Thoracic aorta (tissue), 2 donors: ENCODE measurements at places on chromosomes 1 and 21.

GRCh38 chr1:225481738-225482137, 53.9 kb upstream of the LBR start:
- DNase-seq, result no peak

GRCh38 chr1:34682452-34683223, 72.2 kb upstream of the GJB5 start:
- DNase-seq, result no peak

- no peak for DNase-seq
These were observed 98.3 kb downstream of the GLIS1 start for GRCh38 chr1:53640701-53641075.

- no peak for DNase-seq
These were observed 39.6 kb upstream of the ARHGAP29 start for GRCh38 chr1:94276988-94277434.

DNA sequence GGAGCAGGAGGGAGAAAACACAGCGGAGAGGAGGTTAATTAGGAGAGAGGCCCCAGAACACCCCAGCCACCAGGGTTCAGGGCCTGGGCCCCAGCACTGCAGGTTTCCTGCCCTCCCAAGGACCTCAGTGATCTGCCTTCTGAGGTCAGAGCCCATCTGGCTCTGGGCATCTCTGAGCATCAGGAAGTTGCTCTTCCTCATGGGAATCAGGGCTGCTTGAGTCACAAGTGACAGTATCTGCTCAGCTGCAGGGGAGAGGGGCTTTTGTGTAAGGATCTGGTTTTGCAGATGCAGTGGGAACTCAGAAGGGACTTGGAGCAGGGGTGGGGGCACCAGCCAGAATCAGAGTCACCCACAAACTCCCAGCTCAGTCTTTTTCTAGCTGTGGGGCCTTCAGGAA, 472.1 kb downstream of the PTPRU start:
- no peak for DNase-seq

DNA sequence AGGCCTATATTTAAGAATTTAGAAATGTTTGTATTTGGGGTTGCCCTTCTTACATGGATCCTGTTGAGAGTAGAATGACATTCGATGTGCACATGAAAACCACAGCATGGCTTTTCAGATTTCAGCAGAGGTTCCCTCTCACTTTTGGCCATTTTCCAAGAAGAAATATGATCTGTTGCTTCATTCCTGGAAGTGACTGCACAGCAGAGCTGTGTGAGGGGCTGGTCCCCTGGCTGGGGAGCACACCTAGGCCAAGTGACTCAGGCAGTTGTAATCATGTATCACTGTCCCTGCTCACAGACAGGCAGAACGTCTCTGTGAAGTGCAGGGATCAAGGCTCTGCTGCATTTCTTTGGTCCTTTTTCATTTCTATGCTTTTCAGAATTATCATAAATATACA, 32.3 kb downstream of the AGT start:
- no peak for DNase-seq

DNA sequence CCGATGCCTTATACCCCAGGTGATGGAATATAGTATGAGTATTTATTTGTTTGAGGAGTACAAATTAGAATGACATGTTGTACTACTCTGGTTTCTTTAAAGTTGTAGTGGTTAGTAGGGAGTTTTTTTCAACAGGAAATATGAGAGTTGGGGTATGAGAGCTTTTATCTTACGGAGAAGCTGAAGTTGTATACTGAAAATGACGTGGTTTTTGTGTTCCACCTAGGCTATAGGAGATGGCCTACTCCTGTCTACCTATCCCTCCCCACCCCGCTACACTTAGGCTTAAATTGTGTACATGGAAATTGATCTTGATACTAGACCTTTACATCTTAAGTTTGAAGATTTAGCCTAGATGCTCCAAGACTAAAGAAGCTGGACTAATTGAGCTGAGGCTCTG, 6.8 kb upstream of the HAX1 start:
- no peak for DNase-seq

DNA sequence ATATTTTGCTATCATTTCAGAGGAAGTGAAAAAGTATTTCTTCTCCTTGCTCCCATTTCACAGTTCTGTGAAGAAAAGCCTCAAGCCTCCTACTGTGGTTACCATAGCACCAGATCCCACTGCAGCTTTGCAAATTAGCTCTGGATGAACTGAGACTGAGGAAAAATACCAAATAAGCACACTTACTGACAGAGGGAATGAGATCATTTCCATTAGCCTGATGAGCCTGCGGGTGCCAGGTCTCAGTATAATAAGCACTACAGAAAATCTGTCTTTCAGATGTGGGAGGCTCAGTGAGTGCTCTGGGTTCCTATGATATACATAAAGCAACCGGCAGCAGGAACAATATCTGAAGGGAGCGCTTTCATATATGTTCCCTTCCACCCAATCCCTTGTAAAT, 21.4 kb downstream of the XKR8 start:
- no peak for DNase-seq

DNA sequence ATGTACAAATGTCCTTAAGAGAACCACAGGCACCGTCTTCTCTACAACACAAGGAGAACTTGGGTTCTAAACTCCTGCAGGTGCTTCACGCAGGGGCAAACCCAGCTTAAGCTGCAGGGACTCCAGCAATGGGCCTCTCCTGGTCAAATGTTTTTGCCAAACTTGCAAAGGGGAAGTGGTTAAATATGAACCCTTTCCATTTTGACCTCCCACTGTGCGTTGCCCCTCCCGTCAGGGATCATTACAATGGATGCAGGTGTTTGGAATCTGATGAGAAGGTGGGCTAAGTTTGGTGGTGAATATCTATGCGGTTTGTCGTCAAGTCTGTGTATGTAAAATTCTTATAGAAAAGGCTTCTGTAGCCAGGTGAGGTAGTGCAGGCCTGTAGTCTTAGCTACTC, 29.1 kb upstream of the SLC25A33 start:
- no peak for DNase-seq

DNA sequence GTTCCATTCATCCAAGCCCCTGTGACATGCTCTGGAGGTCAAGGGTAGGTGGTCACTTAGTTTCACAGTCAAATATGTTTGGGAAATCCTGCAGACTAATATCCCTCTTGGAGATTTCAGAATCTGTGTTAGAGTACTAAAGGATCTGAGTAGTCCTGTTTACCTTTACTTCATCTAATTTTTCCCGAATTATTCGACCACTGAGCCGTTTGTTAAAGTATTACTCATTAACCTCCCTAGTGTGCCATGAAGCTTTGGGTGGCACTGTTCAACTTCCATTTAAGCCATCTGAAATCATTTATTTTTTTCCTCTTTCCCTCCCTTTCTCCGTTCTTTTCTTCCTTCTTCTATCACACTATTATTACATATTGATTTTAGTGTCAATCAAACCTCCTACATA, 109.9 kb downstream of the NGF start:
- DNase-seq, result no peak

DNA sequence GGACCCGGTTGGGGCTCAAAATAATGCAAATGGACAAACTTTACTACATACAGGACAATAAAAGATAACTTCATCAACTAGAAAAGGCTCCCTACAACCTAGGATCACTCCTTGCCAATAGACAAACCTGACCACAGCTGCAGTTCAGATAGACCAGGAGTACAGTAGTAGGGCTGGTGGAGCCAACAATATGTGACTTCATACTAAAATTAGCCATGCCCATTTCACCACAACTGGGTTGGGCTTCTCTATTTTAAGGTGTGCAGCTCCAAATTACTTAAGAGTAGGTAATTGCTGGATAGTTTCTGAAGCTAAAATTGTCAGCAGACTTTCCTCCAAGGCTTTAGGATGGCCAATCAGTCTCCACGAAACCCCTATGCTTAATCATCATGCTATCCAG, 3.9 kb downstream of the DENND1B start:
- DNase-seq, result no peak

DNA sequence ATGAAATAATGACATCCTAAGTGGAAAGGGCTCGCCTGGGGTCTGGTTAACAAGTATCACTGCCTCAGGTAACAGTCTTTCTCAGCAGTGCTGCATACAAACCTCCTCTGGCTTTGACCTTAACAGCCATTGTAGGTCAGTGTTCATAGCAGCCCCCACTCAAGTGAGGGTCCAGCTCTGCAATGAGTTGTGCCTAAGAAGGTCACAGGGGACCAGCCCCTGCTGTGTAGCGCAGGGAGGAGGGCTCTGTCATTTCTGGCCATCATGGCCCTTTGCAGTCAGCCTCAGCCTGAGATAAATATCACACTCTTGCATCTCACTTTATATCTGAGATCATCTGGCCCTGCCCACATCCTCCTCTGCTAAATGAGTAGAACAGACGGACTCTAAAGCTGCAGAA, 18.1 kb upstream of the MYSM1 start:
- DNase-seq, result no peak

DNA sequence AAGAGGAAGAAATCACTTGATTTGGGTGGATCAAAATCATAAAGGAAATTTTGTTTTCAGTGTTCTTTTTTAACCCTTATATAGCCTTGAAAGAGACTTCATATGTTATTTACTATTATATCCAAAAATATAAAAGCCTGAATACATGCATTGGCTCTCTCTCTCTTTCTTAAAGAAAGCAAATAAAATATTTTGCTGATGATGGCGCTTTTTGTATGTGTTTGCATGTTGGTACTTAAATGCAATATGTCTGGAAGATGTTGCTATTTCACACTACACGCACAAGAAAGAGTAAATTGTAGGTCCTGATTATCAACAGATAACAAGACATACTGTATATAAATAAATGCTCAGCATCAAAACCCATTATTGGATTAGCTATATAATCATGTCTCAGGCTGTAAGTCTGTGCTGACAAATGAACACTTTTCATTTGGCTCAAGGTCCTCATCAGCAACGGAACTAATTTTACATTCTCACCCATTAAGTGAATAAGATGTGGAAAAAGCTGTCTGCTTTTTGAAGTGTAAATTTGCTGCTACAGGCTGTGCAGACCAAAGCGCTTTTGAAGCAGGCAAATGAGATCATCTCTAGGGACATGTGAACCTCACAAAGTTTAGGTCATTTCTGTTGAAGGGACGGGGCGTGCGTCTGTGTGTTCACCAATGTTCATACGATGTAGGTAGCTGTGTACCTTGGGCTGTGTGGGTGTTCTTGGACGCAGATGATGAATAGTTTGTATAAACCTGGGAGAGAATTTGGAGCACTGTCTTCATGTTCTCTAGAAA, 122.4 kb upstream of the LMO4 start:
- no peak for DNase-seq

- no peak for DNase-seq
These were observed 244.6 kb downstream of the NPHP4 start for GRCh38 chr1:5747426-5748285.

- no peak for DNase-seq
These were observed 2.7 kb downstream of the DIO1 start for GRCh38 chr1:53896635-53897229.

DNA sequence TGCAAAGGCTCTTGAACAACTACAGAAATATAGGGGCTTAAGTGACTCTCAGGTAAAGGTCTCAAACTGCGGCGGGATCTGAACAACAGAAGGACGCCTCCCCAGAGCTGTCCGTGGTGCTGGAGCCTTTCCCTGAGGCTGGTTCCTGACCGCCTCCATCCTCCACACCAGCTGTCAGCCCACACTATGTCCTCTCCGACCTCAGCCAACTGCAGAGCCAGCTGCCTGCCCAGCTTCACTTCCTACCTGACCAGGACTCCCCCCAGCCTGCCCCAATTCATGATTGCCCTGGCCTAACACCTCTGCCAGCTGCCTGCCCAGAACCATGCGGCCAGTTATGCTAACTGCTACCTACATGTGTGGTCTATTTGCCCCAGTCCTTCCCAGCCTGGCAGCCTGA, 63.6 kb upstream of the ZC3H12A start:
- no peak for DNase-seq

DNA sequence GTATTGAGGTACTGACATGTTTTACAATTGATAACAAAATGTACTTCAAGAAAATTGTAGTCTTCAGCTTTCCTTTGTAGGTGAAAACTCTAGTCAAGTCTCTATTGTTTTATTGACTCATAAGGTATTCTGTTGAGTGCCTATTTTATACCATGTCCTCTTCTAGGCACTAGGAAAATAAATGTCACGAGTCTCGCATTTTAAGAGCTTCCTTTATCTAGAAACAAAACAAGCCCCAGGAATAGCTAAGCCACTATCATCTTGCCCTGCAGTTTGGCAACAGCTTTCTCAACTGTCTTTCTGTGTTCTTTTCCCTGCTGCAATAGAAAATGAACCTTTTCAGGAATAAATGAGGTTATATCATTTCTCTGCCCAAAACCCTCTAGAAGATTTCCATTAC, 288.5 kb upstream of the NEGR1 start:
- no peak for DNase-seq

GRCh38 chr1:15849775-15850324, 2.3 kb downstream of the SPEN start:
- no peak for DNase-seq

- DNase-seq, result no peak
These were observed 317.1 kb downstream of the DPYD start for GRCh38 chr1:97603776-97604175.

DNA sequence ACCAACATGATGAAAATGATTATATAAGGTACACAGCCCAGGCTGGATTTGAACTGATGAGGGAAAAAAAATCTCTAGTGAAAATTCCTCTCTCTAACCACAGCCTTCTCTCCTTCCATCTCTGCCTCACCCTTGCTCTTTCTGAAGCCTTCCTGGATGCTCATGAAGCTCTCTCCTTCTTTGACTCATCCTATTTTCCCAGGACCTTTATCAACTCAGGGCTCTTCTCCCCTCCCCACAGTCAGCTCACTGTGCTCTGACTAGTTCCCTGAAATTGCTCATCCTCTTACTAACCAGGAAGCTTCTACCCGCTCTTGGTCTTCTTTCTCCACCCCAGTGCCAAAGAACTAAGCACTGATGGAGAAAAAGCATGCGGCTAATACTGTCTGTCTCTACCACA, 46.4 kb upstream of the ERG start:
- DNase-seq, result no peak

- no peak for DNase-seq
These were observed 42.1 kb downstream of the RRAGC start for GRCh38 chr1:38817267-38818174.

DNA sequence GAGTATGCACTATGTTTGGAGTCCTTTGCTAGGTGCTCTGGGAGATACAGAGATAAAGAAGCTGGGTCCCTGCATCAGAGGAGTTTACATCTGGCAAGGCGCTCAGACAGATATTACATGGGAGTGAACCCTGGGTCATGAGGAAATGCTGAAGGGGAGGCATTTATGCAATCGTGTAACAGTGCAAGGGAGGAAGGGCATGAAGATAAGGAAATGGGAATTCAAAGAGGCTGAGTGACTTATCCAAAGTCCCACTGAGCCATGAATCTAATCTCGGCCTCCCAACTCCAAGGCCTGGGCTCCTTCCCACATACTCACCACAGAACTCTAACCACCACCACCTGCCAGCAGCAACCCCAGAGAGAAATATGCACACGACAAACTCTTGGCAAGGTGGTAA, 51.6 kb downstream of the FAM163A start:
- no peak for DNase-seq
